Esophagus squamous epithelium (tissue), 5 donors: ENCODE measurements at places on chromosomes 4 and X. TPM values are rescaled to one million over a fixed set of nuclear protein-coding genes. Genes with fewer than 3 reads are reported as not detected.

DNA sequence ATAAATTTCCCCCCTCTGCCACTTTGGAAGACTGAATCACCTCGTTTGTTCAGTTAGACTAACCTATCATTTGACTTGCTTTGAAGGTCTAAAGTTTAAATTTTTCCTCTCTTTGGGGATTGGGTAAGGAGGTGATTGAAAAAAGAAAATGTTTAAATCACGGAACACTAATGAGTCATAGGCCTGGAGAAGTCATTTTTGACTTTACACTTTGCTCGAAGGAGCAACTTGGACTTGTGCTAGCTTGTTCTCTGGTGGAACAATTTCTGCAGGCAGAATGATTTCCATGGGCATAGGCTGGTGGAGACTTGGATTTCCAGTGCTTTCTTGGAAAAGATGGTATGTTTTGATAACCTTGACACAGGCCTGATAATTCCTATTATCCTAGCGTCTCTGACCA, 10.5 kb upstream of the GLUD2 start:
- DNase-seq, result no peak

DNA sequence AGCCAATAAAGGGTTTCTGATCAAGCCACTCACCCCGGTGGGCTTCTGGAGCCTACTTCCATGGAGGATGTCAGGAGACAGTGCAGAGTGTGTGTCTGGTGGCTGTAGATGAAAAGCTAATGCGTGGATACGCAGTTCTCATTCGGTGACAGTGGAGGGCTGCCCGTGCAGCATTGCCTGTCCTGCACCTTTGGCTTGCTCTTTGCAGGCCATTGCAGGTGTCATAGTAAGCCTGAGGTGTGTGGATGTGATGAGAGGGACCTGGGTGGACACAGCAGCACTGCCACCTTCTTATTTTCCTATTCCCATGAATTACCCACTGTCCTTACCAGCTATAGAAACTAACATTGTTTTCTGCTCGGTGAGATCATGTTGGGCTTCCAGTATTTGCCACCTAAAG, 101.2 kb downstream of the STK32B start:
- no peak for DNase-seq

GRCh38 chr4:54945838-54946237, 179.6 kb downstream of the KDR start:
- no peak for DNase-seq

GRCh38 chr4:85370400-85371032, 104.4 kb upstream of the ARHGAP24 start:
- no peak for DNase-seq

DNA sequence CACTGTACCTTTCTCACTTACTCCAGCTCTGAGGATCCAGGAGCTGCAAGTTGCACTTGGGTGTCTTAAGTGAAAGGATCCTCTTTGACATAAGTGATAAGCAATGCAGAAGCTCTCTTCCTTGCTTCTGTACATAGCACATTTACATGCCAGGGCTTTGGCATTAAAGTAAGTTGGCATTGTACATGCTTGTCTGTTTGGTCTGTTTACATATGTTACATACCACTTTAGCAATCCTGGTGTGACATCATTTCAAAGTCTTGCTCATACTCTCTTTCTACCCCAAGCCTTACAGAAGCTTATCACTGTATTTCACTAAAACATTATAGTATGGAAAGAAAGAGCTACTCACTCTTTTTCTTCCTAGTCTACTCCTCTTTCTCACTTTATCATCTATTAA, 2548.3 kb downstream of the ARAP2 start:
- no peak for DNase-seq

- DNase-seq, result no peak
Measured at GRCh38 chr4:153509724-153510123, 43.6 kb downstream of the TMEM131L start.

GRCh38 chrX:43559644-43560043, 96.5 kb upstream of the MAOA start:
- DNase-seq, result no peak

- no peak for DNase-seq
Measured at GRCh38 chrX:44432641-44433040, 89.2 kb upstream of the EFHC2 start.

DNA sequence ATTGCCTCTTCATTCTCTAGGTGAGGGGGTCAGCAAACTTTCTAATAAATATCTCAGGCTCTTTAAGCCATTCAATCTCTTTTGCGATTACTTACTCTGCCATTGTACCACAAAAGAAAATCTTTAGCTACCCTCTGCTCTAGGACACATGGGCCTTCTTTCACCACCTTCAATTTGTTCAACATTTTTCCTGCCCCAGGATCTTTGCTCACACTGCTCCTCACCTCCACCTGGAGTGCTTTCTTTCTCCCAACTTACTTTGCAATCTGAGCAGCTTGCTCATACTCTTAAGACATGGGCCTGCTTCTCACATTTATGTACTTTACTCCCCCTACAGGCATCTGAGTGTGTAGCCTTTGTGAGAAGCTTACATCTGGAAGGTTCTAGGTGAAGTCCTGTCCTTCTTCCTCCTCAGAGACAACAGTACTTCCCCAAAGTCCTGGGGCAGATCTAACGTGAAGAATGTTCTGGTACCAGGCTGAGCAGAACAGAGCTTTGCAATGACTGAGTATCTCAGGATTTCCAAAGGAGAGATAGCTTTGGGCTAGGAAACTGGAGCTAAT, 55.0 kb upstream of the PRDM5 start:
- DNase-seq, result no peak

- no peak for DNase-seq
Measured at GRCh38 chrX:71917621-71918343, 7.1 kb downstream of the NHSL2 start.

- DNase-seq, result no peak
Measured at GRCh38 chr4:32826169-32826568, 2106.0 kb downstream of the PCDH7 start.

GRCh38 chr4:15929540-15929939, 9.0 kb downstream of the FGFBP1 start:
- DNase-seq, result no peak

DNA sequence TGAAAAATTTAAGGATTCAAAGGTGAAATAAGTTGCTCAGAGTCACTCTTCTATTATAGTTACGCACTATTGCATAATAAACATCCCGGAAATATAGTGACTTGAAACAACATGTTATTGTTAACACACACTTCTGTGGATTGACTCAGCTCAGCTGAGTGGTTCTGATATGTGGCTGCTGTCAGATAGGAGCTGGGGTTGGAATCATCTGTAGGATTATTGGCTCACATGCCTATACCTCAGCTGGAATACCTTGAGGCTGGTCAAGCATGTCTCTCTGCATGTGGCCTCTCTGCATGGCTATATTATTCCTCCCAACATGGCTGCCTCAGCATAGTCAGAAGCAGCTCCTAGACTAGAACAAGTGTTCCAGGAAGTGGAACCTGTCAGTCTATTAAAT, 486.7 kb upstream of the MAGEB2 start:
- no peak for DNase-seq

DNA sequence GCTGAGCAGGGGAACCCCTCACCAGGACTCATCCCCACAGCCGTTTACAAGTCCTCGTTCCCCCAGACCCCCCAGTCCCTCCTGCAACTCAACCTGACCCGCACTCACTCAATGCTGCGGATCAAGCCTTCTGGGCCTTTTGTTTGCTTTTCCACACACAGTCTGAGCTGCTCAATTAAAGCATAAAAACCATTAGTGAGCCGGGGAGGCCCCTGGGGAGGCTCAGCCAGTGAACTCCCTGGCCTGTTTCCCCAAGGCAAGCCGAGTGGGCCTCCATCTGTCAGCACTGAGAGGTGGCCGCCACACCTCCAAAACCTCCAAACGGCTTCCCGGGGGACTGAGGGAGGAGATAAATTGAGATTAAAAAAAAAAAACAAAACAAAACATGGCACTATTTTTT, 158.5 kb downstream of the SHOX start:
- DNase-seq, result no peak

DNA sequence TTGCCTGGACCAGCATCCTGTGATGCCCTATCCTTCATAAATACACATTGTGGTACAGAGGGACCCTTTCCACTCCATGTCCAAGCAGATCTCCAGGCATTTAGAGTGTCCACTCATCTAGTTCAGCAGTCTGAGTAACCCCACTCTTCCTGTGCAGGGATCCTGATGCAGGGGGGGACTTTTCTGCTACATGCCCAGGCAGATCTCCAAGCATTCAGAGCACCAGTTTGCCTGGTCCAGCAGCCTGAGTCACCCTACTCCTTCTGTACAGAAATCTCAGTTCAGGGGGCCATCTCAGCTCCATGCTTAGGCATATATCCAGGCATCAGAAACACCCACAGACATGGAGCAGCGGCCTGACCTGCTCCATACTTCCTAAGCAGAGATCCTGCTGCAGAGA, 1089.8 kb downstream of the FAT4 start:
- DNase-seq, result no peak

DNA sequence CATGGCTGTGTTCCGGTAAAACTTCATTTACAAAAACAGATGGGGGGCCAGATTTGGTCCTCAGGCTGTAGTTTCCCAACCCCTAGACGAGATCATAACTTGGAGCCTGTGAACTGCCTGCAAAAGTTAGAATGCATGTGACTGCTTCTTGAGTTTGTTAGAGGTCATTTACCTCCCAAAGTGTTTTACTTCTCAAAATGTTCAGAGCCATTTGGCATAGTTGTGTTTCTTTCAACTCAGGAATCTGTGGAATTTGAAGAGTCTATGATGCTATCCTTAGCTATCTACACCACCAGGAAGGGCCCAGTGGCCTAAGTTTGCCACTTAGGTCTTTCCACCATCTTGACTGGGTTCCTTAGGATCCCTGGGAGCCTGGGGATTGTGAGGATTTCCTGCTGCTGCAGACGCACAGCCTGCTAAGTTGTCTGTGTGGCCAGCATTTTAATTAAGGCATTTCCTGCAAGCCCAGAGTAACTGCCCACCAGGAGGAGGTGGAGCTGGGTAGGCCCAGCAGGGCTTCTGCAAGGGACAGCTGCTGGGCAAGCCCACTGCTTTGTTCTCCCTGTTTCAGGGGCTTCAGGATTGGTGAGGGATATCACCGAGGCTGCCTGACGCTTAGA, 53.1 kb downstream of the CCNI start:
- DNase-seq, result no peak

GRCh38 chr4:8545439-8545765, 34.8 kb upstream of the GPR78 start:
- DNase-seq, result no peak

GRCh38 chr4:4673070-4673469, 131.2 kb upstream of the STX18 start:
- DNase-seq, result no peak

DNA sequence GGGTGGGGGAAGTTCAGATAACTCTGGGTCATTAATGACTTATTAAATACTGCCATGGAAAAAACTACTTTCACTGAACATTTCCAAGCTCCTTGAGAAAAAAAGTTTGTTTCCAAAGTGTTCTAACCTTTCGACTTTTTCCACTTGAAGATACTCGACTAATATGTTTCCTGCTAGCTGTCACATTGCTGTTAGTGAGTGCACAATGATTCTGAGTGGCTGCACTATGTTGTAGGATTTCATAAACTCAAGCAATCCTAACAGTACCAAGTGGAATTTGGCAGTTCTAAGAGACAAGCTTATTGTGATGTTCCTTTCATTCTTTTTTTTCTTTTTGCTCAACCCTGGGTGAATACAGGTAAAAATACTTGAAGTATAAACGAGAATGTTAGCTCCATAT, 33.4 kb downstream of the GRXCR1 start:
- no peak for DNase-seq

- DNase-seq, result no peak
Measured at GRCh38 chrX:28188526-28188925, 207.3 kb upstream of the DCAF8L1 start.

GRCh38 chrX:107674480-107675364, 46.4 kb downstream of the PRPS1 start:
- DNase-seq, result peak; percentile 20

DNA sequence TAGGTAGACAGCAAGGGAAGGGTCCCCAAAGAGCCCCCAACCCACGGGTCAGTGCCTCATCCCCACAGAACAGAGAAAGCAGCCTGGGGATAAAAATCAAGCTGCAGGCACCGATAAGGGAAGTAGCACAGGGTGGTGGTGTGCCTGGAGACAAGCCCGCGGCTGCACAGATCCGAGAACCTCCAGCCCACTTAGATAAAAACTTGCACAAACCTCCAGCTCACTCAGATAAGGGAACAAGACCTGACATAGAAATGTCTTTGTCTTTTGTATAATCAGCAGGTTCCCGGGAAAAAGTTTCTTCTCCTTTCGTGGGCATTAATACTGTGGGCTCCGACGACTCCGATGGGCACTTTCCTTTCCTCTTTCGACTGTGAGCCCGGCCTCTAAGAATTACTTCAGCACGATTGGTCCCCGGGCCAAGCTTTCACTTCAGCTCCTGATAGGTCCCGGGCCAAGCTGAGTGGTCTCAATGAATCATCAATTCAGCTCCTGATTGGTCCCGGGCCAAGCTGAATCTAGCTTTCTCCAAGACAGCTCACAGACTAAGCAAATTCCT, 32.4 kb downstream of the PRDX4 start:
- DNase-seq, result no peak

- DNase-seq, result no peak
Measured at GRCh38 chrX:77900688-77901087, 1.4 kb downstream of the COX7B start.

GRCh38 chrX:20060961-20061748, 55.6 kb downstream of the MAP7D2 start:
- no peak for DNase-seq

DNA sequence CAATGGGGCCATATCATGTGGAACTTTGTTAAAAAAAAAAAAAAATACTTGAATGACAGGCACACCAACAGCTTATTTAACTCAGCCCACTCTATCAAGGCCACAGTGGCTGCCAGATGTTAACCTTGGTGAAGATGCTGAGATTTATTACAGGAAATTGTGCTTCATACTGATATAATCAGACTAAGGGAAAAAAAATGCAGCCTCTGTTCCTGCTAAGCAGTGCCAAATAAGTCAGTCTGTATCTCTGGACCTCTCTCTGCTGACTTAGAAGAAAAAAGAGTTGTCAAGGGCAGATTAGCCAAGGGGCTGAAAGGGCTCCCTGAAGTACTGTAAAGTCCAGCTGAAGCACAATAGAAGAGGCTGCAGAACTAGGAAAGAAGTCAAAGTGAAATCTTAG, 677.7 kb upstream of the HTR2C start:
- DNase-seq, result no peak

MAGEE2 gene
- total RNA-seq, result not detected

GDPD2 gene
- total RNA-seq, result 1.3 TPM

UNC5C gene
- 0.11 TPM for total RNA-seq

NHS gene
- total RNA-seq, result 1.2 TPM

EFHC2 gene
- 0.22 TPM for total RNA-seq

RBM46 gene
- not detected for total RNA-seq

RIBC1 gene
- total RNA-seq, result 0.57 TPM
